ENCODE measurements at places on chromosomes 1 and 21. TPM values are rescaled to one million over a fixed set of nuclear protein-coding genes. Genes with fewer than 3 reads are reported as not detected.
A peak's percentile ranks its signal among the peaks of the same experiment; 100 is the strongest.

DNA sequence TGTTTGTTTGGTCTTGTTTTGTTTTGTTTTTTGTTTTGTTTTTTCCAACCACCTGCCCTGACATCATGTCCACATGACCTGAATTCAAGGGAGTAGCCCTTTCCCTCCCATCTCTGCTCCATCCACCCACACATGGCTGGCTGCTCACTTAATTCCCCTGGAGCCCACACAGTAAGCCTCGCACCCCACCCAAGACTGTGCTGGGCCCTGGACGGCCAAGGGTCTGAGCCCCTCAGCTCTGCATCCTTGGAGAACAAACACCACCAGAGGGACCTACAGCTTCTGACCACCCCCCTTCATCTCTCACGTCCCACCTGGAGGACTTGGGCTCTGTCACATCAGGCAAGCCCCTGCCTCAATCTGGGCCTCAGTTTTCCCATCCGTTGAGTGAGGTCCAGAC lies 39.1 kb downstream of the MATN1 start:
- H3K4me1 ChIP-seq = peaks cover 13% of the 10 kb centered on the region
- H3K27me3 ChIP-seq = peaks cover 81% of the 10 kb centered on the region
- DNase-seq = no peak
- no peaks in the 10 kb centered on the region for H3K36me3 ChIP-seq
- H3K27ac ChIP-seq = no peak overlapping the region

- no peaks in the 10 kb centered on the region for H3K27me3 ChIP-seq
- peaks cover 29% of the 10 kb centered on the region for H3K4me1 ChIP-seq
- DNase-seq = peak; percentile 82
- no peak overlapping the region for H3K27ac ChIP-seq
Observed at GRCh38 chr1:14929547-14930246, 223.8 kb upstream of the TMEM51 start.

DNA sequence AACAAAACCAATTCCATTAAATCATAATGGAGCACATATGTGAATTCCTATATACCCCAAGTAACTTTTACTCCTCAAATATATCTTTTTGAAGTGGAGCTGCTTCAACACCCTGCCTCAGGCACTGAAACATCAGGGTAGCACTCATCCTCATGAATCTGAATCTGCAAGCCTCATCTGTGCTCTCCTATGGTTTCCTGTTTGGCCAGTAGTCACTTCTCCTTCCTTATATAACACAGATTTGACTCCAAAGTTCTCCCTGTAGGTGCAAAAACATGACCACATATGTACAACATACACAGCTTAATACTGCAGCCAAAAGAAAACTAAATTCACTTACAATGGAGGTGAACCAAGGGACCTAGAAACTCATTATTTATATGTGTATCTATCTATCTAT lies 7.2 kb downstream of the TRIT1 start:
- H3K27ac ChIP-seq = no peak overlapping the region
- H3K27me3 ChIP-seq = no peaks in the 10 kb centered on the region
- H3K4me1 ChIP-seq = peaks cover 61% of the 10 kb centered on the region
- H3K4me3 ChIP-seq = no peak overlapping the region
- DNase-seq = no peak

- H3K4me3 ChIP-seq = no peak overlapping the region
- DNase-seq = no peak
- H3K36me3 ChIP-seq = peaks cover 65% of the 10 kb centered on the region
- H3K27me3 ChIP-seq = no peaks in the 10 kb centered on the region
Observed at GRCh38 chr1:112699425-112700144, 7.3 kb downstream of the RHOC start.

- no peaks in the 10 kb centered on the region for H3K4me1 ChIP-seq
- H3K27me3 ChIP-seq = no peaks in the 10 kb centered on the region
- H3K4me3 ChIP-seq = no peak overlapping the region
- DNase-seq = no peak
- H3K27ac ChIP-seq = no peak overlapping the region
Observed at GRCh38 chr1:222955964-222956363, 141.1 kb downstream of the DISP1 start.

- peaks cover 84% of the 10 kb centered on the region for H3K36me3 ChIP-seq
- H3K4me1 ChIP-seq = no peaks in the 10 kb centered on the region
- no peak for DNase-seq
- H3K4me3 ChIP-seq = no peak overlapping the region
- H3K27ac ChIP-seq = no peak overlapping the region
Observed at GRCh38 chr1:113958691-113959090, 20.6 kb upstream of the OLFML3 start.

GRCh38 chr1:9247894-9248293 lies 13.3 kb downstream of the H6PD start:
- no peaks in the 10 kb centered on the region for H3K27me3 ChIP-seq
- no peak for DNase-seq
- peaks cover 10% of the 10 kb centered on the region for H3K36me3 ChIP-seq
- H3K27ac ChIP-seq = peak overlapping the region; percentile 73
- H3K4me1 ChIP-seq = peaks cover 87% of the 10 kb centered on the region
- no peak overlapping the region for H3K4me3 ChIP-seq

- H3K27ac ChIP-seq = peak overlapping the region; percentile 7
- H3K4me3 ChIP-seq = no peak overlapping the region
- no peaks in the 10 kb centered on the region for H3K36me3 ChIP-seq
- no peak for DNase-seq
Observed at GRCh38 chr21:36923270-36923669, 43.2 kb downstream of the HLCS start.

DNA sequence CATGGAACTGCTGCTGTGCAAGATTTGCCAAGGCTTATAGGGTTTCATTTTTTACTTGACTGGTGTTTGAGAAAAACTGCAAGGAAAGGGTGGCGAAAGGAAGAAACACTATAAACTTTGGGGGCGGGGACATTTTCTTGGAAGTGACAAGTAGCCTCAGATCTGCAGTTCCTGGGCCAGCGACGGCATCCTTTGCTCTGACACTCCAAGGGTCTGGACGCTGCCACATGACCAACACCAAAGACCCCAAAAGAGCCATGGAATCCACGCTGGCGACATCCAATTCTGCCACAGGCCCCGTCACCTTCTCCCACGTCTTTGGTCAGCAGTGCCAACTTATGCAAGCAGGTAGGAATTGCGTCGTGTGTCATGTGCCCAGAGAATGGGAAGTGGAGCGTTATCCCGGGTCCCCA lies 193.4 kb downstream of the PRDM2 start:
- H3K36me3 ChIP-seq = no peaks in the 10 kb centered on the region
- DNase-seq = no peak
- peak overlapping the region; percentile 41 for H3K4me3 ChIP-seq
- peaks cover 15% of the 10 kb centered on the region for H3K4me1 ChIP-seq
- H3K27ac ChIP-seq = no peak overlapping the region
- no peaks in the 10 kb centered on the region for H3K27me3 ChIP-seq

DNA sequence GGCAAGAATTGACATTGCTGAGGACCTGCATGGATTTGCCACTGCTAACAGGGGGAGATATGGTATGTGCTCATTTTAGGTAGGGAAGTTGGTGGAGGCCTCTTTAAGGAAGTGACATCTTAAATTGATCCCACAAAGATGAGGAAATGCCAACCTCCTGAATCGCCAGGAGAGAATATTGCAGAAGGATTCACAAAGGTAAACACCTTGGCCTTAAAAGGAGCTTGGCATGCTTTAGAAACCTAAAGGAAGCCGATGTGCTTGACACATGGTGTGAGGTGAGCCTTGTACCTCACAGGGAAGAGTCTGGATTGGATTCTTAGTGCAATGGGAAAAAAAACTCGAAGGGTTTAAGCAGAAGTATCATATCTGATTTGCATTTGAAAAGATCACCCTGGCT lies 470.5 kb upstream of the DAB1 start:
- no peak overlapping the region for H3K27ac ChIP-seq
- no peak overlapping the region for H3K4me3 ChIP-seq
- no peaks in the 10 kb centered on the region for H3K27me3 ChIP-seq
- H3K36me3 ChIP-seq = no peaks in the 10 kb centered on the region
- DNase-seq = no peak

DNA sequence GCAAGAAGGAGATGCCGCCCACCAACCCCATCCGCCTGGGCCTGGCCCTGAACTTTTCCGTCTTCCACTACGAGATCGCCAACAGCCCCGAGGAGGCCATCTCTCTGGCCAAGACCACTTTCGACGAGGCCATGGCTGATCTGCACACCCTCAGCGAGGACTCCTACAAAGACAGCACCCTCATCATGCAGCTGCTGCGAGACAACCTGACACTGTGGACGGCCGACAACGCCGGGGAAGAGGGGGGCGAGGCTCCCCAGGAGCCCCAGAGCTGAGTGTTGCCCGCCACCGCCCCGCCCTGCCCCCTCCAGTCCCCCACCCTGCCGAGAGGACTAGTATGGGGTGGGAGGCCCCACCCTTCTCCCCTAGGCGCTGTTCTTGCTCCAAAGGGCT lies 732 bp downstream of the SFN start:
- peak overlapping the region; percentile 62 for H3K4me3 ChIP-seq
- no peaks in the 10 kb centered on the region for H3K27me3 ChIP-seq
- H3K27ac ChIP-seq = peak overlapping the region; percentile 96
- H3K36me3 ChIP-seq = no peaks in the 10 kb centered on the region
- no peak for DNase-seq
- peaks cover 28% of the 10 kb centered on the region for H3K4me1 ChIP-seq

The LDLRAD1 gene
- not detected for total RNA-seq

The PLA2G2F gene
- 6.4 TPM for total RNA-seq

The C1orf74 gene
- 3.1 TPM for total RNA-seq

The NT5C1A gene
- total RNA-seq = not detected

The HAO2 gene
- not detected for total RNA-seq
